ENCODE measurements at places on chromosomes 12 and 14.

DNA sequence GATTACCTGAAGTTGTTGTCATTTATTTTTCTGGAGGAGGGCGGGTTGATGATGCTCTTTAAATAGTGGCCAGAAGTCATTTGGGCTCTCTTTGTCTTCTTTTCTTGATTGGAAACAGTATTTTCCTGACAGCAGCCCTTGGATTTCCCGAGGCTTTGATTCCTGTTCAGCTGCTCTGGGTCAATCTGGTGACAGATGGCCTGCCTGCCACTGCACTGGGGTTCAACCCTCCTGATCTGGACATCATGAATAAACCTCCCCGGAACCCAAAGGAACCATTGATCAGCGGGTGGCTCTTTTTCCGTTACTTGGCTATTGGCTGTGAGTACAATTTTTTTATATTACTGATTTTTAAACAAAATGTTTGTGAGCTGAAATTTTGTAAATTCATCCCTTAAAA is 60.4 kb downstream of the ANAPC7 start:
- no peak for DNase-seq

DNA sequence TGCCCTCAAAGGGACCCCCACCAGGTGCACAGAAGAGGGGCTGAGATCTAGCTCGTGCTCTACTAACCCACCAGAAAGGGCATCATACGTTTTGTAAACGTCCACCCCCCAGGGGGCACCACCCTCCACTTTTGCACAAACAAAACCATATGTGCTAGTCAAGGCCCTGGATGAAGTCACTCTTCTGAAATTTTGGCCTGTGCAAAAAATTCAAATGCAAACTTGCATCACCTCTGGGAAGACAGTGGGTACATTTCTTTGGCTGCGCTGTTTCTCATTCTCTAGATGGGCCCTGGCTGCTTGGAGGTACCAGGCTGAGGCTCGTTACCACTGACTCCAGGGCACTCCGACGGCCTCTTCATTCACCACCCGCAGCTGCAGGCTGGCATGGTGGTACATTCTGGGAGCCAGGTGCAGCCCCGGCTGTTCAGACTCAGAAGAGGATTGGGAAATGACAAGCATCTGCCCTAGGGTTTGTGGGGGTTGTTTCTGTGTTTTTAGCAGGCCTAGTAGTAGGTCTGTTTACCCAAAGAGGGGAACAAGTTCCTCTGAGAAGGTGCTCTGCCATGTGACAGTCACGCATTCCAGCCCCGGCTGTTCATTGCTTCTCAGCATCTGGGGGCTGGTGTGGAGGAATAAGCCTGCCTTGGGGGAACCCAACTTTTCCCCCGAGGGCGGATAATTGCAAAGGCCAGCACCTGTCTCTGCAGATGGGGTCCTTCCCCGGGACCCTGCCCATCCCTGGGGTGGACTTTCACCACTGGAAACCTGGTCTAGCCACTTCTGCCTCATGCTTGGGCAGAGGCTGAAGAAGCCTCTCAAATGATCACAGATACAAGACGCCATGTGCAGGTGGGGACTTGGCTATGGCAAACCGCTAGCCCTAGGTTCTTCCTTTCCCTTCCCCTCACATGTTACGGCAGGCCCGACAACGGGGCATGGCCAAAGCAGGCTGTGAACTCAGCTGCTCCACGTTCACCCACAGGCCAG is 147.6 kb downstream of the DPF3 start:
- no peak for DNase-seq

DNA sequence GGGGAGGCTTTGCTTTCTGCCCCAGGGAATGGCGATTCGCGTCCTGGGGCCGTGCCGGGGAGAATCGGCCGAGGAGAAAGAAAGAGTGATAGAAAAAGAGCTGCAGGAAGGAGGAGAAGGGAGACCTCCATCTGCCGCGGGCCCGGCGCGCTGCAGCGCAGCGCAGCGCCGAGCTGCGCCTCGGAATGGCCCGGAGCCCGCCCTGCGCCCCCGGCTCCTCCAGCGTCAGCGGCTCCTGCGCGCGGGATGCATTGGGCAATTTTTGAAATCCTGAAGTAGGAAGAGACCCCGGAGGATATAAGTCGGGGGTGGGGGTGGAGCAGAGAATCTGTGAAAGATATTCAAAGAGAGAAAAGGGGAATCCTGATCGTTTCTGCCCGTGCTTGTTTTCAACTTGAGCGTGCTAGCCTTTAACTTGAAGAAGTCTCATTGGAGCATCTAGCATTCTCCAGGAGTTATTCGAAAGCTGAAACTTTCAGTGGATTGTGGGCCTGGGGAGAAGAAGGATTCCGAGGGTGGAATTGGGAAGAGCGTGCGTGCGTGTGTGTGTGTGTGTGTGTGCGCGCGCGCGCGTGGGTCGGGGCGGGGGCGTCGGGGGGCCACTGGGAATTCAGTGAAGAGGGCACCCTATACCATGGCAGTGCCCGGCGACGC is 441 bp downstream of the PDE3A start:
- no peak for DNase-seq

GRCh38 chr14:85487215-85487614 is 42.7 kb upstream of the FLRT2 start:
- DNase-seq = no peak

GRCh38 chr14:93788293-93788542 is at the start of gene PRIMA1:
TSS of gene PRIMA1 (minus strand) at chr14:93788485. CDS start at chr14:93787718, 767 bp downstream.
- no peak for DNase-seq

GRCh38 chr12:85277191-85277590 is 2.8 kb upstream of the ALX1 start:
- no peak for DNase-seq

- no peak for DNase-seq
Measured at GRCh38 chr12:10310926-10311720, 3.5 kb downstream of the KLRD1 start.

DNA sequence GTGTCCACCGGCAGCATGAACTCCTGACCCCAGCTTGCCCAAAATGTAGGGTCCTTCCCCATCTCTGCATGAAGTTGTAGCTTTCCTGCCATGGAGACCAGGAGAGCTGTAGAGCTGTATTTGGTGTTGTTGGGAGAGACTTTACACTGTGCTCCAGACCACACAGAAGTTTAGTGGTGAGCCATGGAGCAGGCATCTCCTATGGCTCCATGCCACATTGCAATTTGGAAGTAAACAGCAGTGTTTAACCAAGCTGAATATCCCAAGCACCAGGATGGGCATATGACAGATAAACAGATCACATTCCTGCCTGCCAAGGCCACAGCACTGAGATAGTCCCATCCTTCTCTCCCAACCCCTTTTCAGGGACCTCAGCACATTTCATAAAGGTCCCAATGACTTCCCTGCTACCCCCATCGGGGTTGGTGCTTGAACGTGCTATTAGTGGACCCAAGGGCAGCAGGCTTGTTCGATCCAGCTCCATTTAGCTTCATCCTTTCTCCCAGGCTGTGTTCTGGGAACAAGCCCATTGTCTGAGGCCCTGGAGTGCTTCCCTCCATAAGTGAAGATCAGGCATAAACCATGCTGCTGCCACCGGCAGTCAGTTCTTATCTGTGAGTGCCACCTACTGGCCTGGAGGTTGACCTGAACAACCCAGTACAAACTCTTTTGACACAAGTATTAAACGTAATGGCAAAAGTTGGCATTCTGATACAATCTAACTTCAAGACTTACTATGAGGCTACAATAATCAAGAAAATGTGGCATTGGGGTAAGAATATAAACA is 172.3 kb upstream of the ATXN7L3B start:
- no peak for DNase-seq

- DNase-seq = no peak
Measured at GRCh38 chr12:55706568-55707218, 1.0 kb downstream of the ITGA7 start.

DNA sequence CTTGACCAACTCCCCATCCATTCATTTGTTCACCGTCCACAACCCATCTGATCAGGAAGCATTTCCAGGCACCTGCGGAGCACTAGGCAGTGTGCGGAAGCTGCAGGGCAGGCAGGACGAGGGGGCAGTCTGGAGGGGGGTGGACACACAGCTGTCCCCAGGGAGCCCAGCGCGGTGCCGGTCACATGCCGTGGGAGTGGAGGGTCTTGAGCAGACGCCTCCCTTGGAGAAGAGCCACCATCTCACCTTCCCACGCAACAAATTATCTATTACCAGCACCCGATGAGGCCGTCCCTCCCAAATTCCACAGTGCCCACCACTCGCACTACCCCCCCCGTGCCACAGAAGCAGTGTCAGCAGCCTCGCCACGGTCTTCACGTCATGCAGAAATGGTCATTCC is 10.8 kb downstream of the DLK1 start:
- DNase-seq = no peak

DNA sequence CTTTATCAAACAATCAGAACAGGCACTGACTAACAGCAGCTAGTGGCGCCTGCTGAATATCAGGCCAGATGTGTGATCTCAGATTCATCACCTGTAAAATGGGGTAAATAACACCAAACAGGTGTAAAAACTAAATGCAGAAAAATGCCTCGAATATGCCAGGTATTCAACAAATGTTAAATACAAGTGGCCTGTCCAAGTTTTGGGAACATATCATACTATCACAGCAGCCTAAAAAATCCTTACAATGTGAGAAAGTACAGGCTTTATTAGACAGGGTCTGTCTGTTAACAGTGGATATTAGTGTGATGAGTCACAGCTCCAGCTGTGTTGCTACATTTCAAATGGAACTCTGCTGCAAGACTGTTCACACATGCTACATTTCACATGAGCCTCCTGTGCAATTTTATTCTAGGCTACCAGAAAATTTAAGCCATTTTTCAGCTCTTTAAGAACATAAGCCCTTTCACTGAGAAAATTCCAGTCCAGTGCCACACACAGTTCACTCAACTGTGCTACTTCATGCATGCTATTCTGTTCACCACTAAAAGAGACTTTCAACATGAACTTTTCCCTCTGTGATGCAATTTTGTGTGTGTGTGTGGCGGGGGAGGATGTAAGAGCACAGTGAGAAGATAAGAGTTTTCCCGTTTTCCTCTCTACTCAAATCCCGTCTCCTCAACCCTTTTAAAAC is 56.7 kb downstream of the MSRB3 start:
- DNase-seq = no peak

GRCh38 chr12:53313996-53314395 is 7.4 kb downstream of the AAAS start:
- DNase-seq = no peak
